Type B pancreatic cell (in vitro differentiated cells): ENCODE measurements at places on chromosomes 4 and X. TPM values are rescaled to one million over a fixed set of nuclear protein-coding genes. Genes with fewer than 3 reads are reported as not detected.

DNA sequence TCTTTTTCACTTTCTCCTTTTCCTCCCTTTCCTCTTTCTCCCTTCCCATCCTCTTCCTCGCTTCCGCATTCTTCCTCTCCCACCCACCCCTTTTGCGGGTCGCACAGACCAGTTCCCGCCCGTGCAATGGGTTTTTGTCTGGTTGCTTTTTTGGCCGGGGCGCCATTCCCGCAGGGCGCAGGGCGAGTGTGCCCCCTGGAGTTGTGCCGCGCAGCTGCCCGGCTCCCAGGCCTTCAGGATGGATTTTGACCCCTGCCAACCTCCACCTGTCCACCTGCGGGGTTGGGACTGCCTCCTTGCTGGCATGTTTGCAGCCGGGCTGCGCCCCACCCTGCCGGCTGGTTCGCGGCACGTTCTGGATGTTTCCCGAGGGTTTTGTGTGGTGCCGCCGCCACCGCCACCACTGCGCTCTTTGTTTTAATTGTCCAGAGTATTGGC is 578 bp upstream of the SEL1L3 start:
- DNase-seq, result no peak

DNA sequence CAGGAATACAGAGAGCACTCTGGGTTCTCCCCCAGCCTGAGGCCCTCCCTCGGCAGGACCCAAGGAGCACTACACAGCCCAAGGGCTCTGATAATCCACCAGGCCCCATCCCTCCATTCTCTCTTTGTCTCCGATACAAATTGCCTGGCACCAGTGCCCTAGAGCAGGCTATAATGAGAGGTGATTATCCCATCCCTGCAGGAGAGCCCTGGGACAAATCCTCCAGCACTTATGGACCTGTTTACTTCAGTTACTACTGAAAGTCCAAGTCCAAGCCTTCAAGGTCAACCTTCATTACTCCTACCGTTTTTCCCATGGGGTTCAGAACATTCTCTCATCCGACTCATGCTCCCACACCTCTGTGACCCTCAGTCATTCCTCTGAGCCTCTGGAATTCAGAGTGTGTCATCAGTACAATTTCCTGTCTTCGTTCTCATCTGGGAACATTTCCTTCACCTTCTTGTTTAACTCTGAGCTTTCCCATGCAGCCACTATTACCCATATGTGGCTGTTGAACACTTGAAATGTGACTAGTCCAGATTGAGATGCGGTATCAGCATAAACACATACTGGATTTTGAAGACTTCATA is 299.0 kb downstream of the RAPGEF2 start:
- DNase-seq, result no peak

DNA sequence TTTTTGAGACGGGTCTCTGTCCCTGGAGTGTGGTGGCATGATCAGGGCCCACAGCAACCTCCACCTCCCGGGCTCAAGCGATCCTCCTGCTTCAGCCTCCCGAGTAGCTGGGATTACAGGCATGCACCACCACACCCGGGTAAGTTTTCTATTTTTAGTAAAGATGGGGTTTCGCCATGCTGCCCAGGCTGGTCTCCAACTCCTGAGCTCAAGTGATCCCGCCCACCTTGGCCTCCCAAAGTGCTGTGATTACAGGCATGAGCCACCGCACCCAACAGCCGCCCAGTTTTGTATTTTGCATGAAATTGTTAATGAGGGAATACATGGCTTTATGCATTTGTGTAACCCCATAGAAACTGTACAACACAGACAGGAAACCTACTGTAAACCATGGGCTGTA is 2.8 kb upstream of the ARHGAP4 start:
- DNase-seq, result no peak

DNA sequence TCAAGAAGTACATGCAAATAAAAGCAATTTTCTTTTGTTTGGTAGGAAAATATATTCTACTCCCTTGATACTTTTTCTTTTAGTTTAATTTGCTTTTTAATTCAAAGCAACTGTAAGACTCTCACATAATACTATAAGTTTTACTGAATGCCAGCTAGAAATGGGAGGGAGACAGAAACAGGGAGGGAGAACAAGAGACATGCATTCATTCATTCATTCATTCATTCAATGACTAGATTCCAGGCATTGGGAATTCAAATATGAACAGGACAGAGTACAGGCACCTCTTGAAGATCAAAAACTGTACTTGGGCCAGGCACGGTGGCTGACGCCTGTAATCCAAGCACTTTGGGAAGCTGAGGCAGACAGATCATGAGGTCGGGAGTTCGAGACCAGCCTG is 85.6 kb downstream of the THOC2 start:
- no peak for DNase-seq

DNA sequence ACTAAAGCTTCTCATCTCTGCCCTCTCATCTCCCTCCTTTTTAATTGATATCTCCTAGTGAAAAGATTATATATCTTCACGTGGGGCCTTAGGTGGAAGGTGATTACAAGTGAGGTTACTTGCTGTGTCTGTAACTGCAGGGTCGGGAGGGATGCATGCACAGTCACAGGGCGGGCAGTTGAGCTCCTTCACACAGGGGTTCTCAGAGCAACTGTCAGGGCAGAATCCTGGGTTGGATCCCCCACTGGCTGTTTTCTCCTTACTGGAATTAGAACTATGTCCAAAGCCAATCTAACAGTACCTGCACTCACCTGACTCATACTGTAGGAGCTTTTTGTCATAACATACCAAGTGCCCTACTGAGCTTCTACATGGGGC is 141.1 kb downstream of the AASDH start:
- no peak for DNase-seq

DNA sequence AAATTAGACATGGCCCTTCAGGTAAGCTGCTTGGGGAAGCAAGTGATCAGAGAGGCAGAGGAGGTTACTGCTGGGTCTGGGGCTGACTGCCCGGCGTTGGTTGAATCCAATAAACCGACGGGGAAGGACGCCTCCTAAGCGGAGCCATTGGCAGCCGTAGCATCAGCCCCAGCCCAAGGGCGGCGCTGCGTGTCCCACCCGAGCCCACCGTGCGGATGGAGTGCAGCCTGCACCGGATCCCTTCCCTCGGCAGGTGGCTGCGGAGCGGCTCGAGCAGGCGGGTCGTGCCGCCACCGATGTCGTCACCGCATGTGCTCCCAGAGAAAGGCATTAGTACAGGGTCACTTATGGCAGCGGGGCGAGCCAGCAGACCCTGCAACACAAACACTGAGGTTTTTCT is 82.1 kb downstream of the ALPK1 start:
- no peak for DNase-seq

DNA sequence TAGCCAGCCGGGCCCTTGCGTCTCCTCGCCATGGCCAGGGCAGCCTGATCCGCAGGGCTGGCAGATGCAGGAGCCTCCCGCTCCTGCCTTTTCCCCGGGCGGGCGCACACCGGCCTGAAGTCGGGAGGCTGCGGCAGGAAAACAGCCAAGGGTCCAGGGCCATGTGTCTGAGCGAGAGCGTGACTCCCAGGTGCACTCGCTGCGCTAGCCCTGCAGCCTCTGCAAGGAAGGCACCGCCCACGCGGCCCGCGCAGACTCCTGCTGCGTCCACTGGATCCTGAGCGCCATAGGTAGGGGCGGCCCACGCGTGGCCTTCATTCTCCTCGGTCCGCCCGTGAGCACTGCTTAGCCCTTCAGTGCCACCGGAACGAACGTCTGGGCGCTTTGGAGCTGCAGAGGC is 379.9 kb downstream of the TRAM1L1 start:
- DNase-seq, result no peak

DNA sequence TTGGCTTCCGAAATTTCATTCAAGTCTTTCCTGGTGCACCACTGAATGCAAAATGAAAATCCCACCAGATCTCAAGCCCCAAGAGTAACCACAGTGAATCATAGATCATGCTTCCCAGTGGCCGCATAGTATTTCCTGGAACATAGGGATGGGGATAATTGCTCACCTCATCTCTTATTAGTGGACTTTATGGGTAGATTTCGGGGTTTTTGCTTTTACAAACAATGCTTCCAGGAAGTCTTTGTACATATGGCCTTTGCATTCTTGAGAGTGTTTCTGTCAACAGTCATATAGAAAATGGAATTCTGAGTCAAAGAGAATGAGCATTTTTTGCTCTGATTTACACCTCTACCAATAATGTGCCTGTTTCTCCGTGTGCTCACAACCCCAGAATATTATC is 53.4 kb downstream of the PPEF2 start:
- DNase-seq, result no peak

- no peak for DNase-seq
Observed at GRCh38 chr4:39390603-39391002, 16.1 kb upstream of the KLB start.

GRCh38 chr4:140049024-140049848 is 104.7 kb downstream of the MAML3 start:
- no peak for DNase-seq

The ADAMTS3 gene
- total RNA-seq, result 1.4 and 10.3 TPM in 2 replicates

The LIMCH1 gene
- total RNA-seq, result 35.7 and 67.9 TPM in 2 replicates

The PPID gene
- total RNA-seq, result 34.6 and 40.6 TPM in 2 replicates

The CFAP47 gene
- total RNA-seq, result 0.31 and 3.0 TPM in 2 replicates
